ENCODE measurements at places on chromosomes 6 and 20. TPM values are rescaled to one million over a fixed set of nuclear protein-coding genes. Genes with fewer than 3 reads are reported as not detected.

The TNFRSF6B gene
- total RNA-seq = not detected

The LPA gene
- total RNA-seq = not detected

The PM20D2 gene
- total RNA-seq = 39.5 TPM

The ZNF334 gene
- not detected for total RNA-seq

The AFG1L gene
- total RNA-seq = 8.9 TPM

The PGC gene
- not detected for total RNA-seq

The LY6G6C gene
- not detected for total RNA-seq

The LY6G5C gene
- total RNA-seq = 2.5 TPM

The MYCT1 gene
- 2.9 TPM for total RNA-seq

The HTR1E gene
- total RNA-seq = not detected

The SCGN gene
- not detected for total RNA-seq

The SS18L1 gene
- 17.7 TPM for total RNA-seq

The GABRR1 gene
- total RNA-seq = not detected

The TGM3 gene
- not detected for total RNA-seq

The MYH7B gene
- 0.70 TPM for total RNA-seq

The R3HDML gene
- not detected for total RNA-seq

The MEI4 gene
- total RNA-seq = not detected

The GPR6 gene
- total RNA-seq = not detected

The GABRR2 gene
- total RNA-seq = 6.7 TPM

The TGM2 gene
- 0.18 TPM for total RNA-seq

The FRMD1 gene
- total RNA-seq = not detected

The WASF1 gene
- 90.6 TPM for total RNA-seq

The DEFB118 gene
- not detected for total RNA-seq

The CEP162 gene
- total RNA-seq = 9.6 TPM

The HRH3 gene
- not detected for total RNA-seq

The PSORS1C2 gene
- not detected for total RNA-seq

The SGK2 gene
- 0.48 TPM for total RNA-seq

The GFOD1 gene
- 34.4 TPM for total RNA-seq

The SCUBE3 gene
- not detected for total RNA-seq

Measured in OCI-LY7 (cell line).